ENCODE measurements at places on chromosomes 1 and 21.

DNA sequence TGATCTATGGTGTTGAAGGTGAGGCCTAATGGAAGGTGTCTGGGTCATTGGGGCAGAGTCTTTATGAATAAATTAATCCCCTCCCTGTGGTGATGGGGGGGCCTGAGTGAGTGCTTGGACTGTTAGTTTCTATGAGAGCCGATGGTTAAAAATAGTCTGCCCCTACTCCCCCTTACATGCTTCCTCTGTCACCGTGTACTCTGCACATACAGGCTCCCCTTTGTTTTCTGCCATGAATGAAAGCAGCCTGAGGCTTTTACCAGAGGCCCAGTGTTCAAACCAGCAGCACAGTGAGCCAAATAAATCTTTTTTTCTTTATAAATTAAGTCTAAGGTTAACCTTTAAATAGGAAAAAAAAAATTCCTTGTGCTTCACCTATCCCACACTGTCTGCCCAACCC is 657.0 kb downstream of the AMY1C start:
- DNase-seq = no peak

GRCh38 chr21:17359781-17360180 is 153.1 kb upstream of the CXADR start:
- no peak for DNase-seq

DNA sequence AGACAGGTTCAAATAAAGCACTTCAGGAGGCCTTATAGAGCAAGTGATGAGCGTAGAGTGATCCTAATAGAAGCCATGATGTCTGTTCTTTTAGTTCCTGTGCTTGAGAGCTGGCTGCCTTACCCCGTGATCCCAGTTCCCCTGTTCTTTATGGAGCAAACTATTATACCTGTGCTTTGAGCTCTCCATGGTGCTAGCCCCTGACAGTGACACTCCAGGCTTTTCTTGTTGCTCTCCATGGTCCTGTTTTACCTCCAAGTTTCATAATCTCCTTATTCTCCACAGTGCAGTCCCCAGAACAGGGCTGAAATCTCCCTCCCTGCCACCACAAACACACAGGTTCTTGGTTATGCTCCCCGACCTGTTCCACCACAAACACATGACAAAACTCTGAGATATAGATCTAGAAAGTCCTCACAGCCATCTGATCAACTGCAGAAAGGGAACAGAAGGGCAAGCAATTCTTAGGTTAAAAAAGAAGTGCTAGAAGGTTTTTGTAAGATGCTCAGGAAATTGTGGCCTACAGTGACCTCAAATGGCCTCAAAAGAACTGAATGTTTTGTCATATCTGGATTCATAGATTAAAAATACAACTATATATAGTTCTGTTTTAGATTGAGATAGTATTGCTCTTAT is 6.0 kb downstream of the CADM3 start:
- no peak for DNase-seq

- DNase-seq = no peak
These were observed 6.6 kb downstream of the KRTAP10-8 start for GRCh38 chr21:44618504-44618903.

DNA sequence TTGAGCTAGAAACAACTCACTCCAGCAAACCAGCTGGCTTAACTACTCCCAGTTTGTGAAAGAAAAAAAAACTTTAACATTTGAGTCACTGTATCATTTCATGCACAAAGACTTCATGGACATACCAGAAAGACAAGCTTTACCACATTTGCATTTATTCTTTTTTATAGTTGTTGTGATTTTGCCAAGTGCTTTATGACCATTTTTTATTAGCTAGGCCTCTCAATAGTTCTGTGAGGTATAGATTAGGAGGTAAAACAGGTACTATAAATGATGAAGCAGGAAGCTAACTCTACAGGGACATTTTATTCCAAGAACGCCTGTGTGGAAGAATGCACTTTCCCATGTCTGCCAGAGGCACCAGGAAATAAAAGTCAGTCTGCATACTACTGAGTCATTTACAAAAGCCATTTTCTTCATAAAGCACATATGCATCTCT is 8.2 kb upstream of the DENND1B start:
- DNase-seq = no peak

- DNase-seq = no peak
These were observed 15.8 kb downstream of the OR14I1 start for GRCh38 chr1:248686815-248687214.

DNA sequence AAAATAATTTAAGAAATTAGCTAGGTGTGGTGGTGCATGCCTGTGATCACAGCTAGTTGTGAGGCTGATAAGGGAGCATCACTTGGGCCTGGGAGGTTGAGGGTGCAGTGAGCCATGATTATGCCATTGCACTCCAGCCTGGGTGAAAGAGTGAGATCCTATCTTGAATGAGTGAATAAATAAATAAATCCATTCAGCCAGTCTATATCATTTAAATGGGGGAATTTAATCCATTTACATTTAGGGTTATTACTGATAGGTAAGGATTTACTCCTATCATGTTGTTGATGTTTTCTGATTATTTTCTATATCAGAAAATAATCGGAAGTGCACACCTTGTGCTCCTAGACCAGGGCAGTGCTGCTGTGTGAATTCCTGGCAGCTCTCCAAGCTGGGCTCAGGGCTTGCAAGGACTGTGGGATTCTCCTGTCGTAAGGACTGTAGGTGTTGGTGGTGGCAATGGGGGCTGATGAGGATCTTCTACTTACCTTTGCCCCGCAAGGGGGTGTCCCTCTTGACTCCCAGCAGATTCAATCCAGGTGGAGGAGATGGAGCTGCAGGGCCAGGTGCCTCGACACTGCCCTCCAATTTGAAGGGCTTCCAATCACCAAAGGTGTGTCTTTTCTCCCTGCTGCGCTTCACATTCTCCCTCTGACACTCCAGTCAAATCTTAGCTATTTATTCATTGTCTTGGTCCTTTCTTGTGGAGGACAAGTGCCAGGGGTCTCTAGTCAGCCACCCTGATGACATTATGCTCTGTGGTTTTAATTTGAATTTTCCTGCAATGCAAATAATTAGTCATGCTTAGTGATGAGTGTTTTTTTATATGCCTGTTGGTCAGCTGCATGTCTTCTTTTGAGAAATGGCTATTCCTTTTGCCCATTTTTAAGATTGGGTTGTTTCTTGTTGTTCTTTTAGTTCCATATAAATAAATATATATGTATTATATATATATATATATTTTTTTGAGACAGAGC is 14.1 kb upstream of the TRAPPC10 start:
- DNase-seq = no peak

GRCh38 chr1:29122682-29123052 is 1.0 kb downstream of the TMEM200B start:
- DNase-seq = no peak

DNA sequence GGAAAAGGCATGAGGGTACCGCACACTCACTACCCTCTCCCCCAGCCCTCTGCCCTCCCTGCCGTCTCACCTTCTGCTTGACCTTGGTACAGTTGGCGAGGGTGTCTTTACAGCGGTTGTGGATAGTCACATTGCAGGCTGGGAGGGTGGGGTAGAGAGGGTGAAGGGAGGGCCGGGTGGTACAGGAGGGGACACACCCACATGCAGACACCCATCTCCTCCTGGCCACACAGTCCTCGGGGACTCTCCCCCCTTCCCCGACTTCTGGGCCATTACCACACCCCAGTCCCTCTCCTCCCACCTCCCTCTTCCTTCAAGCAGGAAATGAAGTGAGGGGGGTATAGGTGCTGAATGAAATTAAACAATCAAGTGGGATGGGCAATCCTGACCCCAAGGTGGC is 11.6 kb downstream of the ARHGEF2 start:
- no peak for DNase-seq

- DNase-seq = no peak
These were observed 110.1 kb upstream of the SLC44A3 start for GRCh38 chr1:94709891-94710581.

GRCh38 chr1:158274797-158275196 is 14.9 kb upstream of the CD1C start:
- no peak for DNase-seq

- DNase-seq = no peak
These were observed 81.1 kb downstream of the CSMD2 start for GRCh38 chr1:34083974-34084373.

GRCh38 chr1:43206600-43207228 is 34.6 kb downstream of the CFAP57 start:
- no peak for DNase-seq

DNA sequence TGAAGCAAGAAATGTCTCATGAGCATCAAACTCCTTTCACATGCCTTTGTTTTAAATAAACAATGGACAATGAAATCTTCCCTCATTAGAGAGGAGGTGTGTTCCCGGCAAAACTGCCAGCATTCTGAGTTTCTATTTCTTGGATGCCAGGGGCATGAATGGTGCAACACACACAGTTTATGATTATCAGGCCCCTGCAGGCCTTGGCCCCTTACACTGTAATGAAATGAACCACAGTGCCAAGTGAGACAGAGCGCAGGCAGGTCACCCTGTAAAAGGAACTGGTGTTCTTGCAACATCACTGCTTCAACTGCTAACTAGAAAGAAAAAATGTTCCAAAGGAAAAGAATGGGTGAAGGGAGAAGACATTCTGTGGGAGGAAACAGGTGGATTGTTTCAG is 3.8 kb upstream of the PIGC start:
- DNase-seq = no peak

Measured in activated CD4-positive, CD25-positive, alpha-beta regulatory T cell (primary cell).